ENCODE measurements at places on chromosomes 2 and 18. TPM values are rescaled to one million over a fixed set of nuclear protein-coding genes. Genes with fewer than 3 reads are reported as not detected.
A peak's percentile ranks its signal among the peaks of the same experiment; 100 is the strongest.

GRCh38 chr2:130385709-130386108, 29.9 kb downstream of the PTPN18 start:
- H3K4me3 ChIP-seq, result no peak overlapping the region
- H3K27me3 ChIP-seq, result no peaks in the 10 kb centered on the region
- peaks cover 19% of the 10 kb centered on the region for H3K36me3 ChIP-seq
- DNase-seq, result no peak

DNA sequence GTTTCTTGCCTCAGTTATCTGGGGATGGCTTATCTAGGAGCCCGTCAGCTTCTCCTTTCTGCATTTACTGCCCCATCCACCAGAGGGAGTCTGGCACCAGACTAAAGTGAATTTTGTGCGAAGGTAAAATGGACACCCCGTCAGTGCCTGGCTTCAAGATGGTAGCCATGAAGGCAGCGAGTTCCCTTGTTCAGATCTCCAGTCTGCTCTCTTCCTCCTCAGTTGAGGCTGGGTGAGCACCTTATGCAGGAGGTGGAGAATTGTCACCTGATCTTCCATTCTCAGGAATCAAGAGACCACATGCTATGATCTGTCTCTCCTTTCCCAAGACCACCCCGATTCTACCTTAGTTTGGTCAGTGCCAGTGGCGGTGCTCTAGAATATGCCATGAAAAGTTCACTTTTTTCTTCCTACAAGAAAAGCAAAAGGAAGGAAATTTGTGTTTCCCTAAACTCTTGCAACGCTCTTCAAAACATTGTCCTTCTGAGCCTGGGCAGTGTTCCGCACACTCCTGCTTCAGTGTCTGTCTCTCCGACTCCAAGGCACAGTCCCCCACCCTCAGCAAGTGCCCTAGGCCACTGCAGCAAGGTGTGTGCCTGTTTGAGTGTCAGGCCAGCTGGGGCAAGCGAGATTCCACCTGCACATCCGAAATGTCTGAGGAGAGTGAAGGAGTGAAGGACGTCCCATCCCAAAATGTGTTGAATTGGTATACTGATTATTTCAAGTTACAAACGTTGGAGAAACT, 168.6 kb downstream of the SS18 start:
- H3K4me1 ChIP-seq, result no peaks in the 10 kb centered on the region
- peak; percentile 58 for DNase-seq
- no peaks in the 10 kb centered on the region for H3K36me3 ChIP-seq
- H3K4me3 ChIP-seq, result no peak overlapping the region
- no peak overlapping the region for H3K27ac ChIP-seq

DNA sequence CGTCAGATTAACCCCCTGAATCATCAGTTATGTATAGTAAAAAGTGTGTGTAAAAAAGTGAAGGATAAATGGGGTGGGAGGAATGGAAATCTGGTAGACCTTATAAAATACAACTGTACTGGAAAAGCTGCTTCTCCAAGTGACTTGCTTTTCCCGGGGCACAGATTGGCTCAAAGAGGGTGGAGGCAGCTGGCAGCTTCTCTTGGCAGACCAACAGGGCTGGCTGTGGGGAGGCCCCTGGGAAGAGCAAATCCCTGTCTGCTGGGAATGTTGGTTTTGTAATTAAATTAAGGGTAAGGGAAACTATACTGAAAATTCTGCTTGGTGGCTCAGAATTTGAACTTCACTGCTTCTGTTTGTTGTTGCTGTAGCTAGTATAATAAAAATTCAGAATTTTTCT, 154.2 kb upstream of the DLX2 start:
- no peak for DNase-seq
- H3K36me3 ChIP-seq, result no peaks in the 10 kb centered on the region
- no peak overlapping the region for H3K4me3 ChIP-seq
- peaks cover 8% of the 10 kb centered on the region for H3K27me3 ChIP-seq

DNA sequence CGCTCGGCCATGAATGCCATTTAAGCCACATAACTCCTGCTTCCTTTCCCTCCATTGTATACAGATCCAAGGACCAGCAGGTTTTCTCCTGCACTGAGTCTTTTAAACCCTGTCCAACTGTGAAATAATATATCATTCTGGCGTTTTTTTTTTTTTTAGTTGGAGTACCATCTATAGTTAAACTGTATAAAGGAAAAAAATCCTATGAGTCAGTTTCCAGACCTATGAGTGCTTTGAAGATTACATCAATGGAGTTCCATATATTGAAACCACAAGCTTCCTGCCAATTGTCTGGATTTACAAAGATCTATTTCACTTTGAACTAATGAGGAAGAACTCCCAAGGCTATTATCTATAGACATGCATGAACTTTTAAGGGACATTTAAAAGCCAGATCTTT, 2.4 kb upstream of the MALT1 start:
- H3K27ac ChIP-seq, result no peak overlapping the region
- no peaks in the 10 kb centered on the region for H3K27me3 ChIP-seq
- no peak overlapping the region for H3K4me3 ChIP-seq

DNA sequence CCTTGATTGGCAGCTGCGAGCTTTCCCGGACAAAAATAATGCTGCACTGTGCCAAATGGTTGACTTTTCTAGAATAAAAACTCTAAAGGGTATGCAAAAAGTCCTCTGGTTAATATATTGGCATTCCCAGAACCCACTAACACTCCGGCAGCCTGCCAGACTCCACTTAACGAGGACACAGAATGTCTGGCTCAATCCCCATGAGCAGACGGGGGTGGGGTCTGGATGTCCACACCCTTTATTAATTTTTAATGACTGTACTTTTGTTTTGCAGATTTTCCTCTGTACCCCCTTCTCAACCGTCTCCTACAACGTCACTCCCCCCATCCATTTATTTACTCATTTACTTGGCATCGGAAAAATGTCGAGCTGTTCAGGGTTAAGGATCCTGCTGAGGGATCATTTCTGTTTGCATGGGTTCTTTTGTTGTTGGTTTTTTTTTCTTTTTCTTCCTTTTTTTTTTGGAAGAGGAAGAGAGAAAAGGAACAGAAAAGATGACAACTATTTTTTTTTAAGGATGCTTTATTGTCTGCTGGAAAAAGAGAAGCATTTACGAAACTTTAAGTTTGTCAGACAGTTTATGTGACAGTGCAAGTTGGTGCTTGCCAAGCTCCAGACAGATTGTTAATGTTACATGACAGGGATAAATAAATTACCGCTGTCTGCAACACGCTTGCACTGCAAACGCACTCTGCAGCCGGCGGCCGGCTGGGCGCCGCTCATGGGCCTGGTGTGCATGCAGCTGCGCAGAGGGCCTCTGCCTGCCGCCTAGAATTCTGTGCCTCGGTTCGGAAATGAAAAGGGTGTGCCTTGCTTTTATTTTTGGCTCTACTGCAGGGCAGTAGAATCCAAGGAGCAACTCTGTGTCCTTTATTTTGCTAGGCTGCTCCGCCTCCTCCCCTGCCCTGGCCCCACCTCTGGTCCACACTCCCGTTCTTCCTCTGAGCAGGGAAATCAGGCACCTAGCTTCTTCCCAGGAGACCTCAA, 3.6 kb downstream of the LDLRAD4 start:
- no peaks in the 10 kb centered on the region for H3K36me3 ChIP-seq
- DNase-seq, result no peak

GRCh38 chr18:27599202-27599829, 414.2 kb upstream of the CHST9 start:
- H3K27ac ChIP-seq, result no peak overlapping the region
- DNase-seq, result peak; percentile 43
- no peak overlapping the region for H3K4me3 ChIP-seq
- H3K27me3 ChIP-seq, result no peaks in the 10 kb centered on the region
- H3K36me3 ChIP-seq, result no peaks in the 10 kb centered on the region
- H3K4me1 ChIP-seq, result no peaks in the 10 kb centered on the region

DNA sequence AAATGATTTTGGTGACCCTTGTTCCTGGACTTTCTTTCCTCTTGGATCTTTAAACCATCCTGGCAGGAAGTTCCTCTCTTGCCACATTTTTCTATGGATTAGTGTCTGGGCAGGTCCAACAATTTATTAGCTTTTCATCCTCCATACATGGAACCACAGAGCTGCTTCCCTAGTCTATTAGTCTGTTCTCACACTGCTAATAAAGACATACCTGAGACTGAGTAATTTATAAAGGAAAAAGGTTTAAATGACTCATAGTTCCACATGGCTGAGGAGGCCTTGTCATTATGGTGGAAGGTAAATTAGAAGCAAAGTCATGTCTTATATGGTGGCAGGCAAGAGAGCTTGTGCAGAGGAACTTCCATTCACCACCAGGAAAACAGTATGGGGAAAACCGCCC, 122.9 kb downstream of the DDX1 start:
- peaks cover 2% of the 10 kb centered on the region for H3K27me3 ChIP-seq
- DNase-seq, result no peak
- H3K27ac ChIP-seq, result no peak overlapping the region
- no peaks in the 10 kb centered on the region for H3K4me1 ChIP-seq
- H3K4me3 ChIP-seq, result no peak overlapping the region

DNA sequence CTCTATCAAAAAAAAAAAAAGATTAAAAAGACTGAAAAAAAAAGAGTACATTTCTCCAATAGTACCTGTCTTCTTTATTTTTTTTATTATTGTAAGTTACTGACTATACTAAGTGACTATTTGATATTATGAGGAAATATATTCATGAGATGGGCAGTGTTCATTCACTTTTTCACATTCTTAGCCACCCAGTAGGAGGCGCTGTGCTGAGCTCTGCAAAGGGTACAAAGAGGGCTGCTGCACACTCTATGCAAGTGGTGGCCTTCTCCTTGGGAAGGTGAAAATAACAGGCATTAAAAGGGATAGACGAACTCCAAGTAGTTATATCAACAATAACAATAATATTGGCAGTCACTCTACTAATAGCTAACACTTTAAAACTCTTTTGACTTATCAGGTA, 1034.9 kb upstream of the FANCL start:
- no peaks in the 10 kb centered on the region for H3K36me3 ChIP-seq
- H3K27ac ChIP-seq, result no peak overlapping the region
- no peak overlapping the region for H3K4me3 ChIP-seq
- no peak for DNase-seq
- no peaks in the 10 kb centered on the region for H3K27me3 ChIP-seq

GRCh38 chr18:48656582-48656981, 117.8 kb downstream of the CTIF start:
- H3K36me3 ChIP-seq, result no peaks in the 10 kb centered on the region
- H3K4me3 ChIP-seq, result no peak overlapping the region
- no peak overlapping the region for H3K27ac ChIP-seq
- H3K4me1 ChIP-seq, result no peaks in the 10 kb centered on the region
- no peak for DNase-seq
- peaks cover 5% of the 10 kb centered on the region for H3K27me3 ChIP-seq

DNA sequence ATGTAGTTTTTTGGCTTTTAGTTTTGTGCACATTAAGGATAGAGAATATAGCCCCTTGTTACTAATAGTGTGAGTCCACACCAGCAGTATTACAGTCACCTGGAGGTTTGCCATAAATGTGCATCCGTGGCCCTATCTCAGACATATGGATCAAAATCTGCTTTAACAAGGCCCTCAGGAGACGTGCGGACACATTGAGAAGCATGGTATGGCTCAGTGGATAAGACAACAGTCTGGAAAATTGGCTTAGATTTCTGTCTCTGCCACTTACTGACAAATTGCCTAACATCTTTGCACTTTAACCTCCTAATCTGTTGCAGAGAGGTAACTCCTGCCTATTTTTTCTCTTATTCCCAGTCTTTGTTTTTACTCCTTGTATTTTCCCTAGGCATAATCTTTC, 307.2 kb upstream of the DLGAP1 start:
- no peak for DNase-seq
- no peaks in the 10 kb centered on the region for H3K4me1 ChIP-seq
- no peaks in the 10 kb centered on the region for H3K27me3 ChIP-seq
- no peak overlapping the region for H3K4me3 ChIP-seq
- no peaks in the 10 kb centered on the region for H3K36me3 ChIP-seq

DNA sequence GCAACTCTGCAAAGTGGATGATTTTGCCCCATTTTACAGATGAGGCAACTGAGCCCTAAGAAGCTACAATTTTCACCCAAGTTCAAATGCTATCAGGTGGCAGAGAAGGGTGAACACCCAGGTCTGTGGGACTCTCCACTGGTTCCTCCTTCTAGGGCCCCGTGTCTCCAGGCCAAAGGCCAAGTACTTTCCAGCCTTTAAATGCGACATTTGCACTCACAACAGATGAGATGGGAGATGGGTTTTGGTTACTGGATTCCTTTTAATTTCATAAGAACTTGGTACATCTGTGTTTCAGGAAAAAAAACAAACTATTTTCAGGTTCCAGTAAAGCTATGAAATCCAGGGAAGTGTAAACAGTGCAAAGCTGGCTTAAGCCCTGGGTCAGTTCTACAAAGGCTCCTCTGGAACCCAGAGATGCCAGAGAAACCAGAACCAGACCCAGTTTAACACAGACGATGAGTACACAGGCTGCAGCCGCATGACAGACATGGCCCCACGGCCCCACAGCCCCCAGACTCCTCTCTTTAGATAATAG, 361.7 kb downstream of the ANAPC1 start:
- no peaks in the 10 kb centered on the region for H3K36me3 ChIP-seq
- no peak overlapping the region for H3K4me3 ChIP-seq
- H3K27ac ChIP-seq, result no peak overlapping the region

GRCh38 chr2:101679801-101680487, 17.6 kb upstream of the MAP4K4 start:
- DNase-seq, result no peak
- no peaks in the 10 kb centered on the region for H3K27me3 ChIP-seq
- no peak overlapping the region for H3K4me3 ChIP-seq
- no peaks in the 10 kb centered on the region for H3K4me1 ChIP-seq
- peaks cover 3% of the 10 kb centered on the region for H3K36me3 ChIP-seq
- H3K27ac ChIP-seq, result no peak overlapping the region

DNA sequence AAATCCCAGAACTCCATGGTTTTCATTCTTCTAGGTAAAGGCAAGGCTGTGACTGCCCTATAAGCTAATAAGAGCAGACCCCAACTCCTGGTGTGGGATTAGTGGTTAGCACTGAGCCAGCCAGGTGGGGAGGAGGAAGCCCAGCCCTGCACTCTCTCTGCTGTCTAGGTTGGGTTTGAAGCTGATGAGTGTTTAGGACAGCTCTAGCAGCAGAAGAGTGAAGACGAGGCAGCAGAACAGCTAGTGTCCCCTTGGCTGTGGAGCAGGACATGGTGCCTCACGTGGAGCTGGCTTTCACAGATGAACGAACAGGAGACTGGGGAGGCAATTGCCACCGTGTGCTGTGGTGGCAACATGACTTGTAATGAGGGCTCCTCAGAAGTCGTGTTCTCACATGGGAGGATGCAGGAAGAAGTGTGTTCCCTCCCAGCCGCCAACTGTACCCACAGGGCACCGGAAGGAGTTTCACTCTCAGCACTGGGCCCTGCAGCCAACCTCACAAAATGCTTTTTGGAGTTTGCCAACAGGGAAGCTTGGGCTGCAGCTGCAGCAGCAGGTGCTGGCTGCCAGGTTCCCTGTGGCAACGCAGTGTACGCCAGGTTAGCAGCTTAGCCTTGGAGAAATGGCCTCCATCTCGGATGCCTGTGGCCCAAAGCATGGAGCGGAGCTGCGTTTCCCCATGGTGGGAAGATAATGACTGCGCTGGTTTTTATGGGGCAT, 328.2 kb downstream of the SETBP1 start:
- peaks cover 20% of the 10 kb centered on the region for H3K4me1 ChIP-seq
- H3K36me3 ChIP-seq, result no peaks in the 10 kb centered on the region
- H3K27ac ChIP-seq, result no peak overlapping the region
- H3K27me3 ChIP-seq, result no peaks in the 10 kb centered on the region

- H3K27ac ChIP-seq, result no peak overlapping the region
- H3K36me3 ChIP-seq, result no peaks in the 10 kb centered on the region
- H3K4me3 ChIP-seq, result no peak overlapping the region
Observed at GRCh38 chr2:64975232-64975821, 13.9 kb upstream of the SLC1A4 start.

The NT5DC4 gene
- not detected for total RNA-seq

The ATOH8 gene
- total RNA-seq, result 0.11 TPM

The CD207 gene
- total RNA-seq, result not detected

The CRYGD gene
- not detected for total RNA-seq

The LYPD6 gene
- total RNA-seq, result not detected

The TMEM131 gene
- total RNA-seq, result 40.7 TPM

The IL36RN gene
- total RNA-seq, result not detected
